ENCODE measurements at places on chromosomes 12 and 14. TPM values are rescaled to one million over a fixed set of nuclear protein-coding genes. Genes with fewer than 3 reads are reported as not detected.

The DAO gene
- total RNA-seq = not detected

The EAPP gene
- 43.2 TPM for total RNA-seq

The LRRC9 gene
- total RNA-seq = not detected

The KRT81 gene
- not detected for total RNA-seq

The TOMM20L gene
- total RNA-seq = not detected

The KLHL33 gene
- 0.42 TPM for total RNA-seq

The LTBP2 gene
- total RNA-seq = 0.11 TPM

The C1S gene
- total RNA-seq = 1.6 TPM

DNA sequence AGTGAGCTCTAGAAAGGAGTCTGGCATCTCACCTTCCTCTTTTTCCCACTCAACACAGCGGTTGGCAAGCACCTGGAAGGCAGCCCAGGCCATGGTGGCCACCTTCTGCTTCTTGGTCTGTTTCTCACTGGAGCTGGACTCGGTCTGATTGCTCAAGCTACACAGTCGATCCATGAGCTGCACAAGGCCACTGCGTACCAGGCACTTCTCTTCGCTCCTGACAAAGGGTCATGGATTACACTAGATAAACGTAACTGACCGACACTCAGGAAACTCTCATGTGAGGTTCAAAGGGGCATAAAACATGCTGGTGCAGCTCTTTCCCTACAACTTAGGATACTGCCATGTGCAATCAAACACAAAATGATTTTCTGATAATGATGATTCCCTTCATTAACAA, 113.7 kb downstream of the TRAFD1 start:
- no peak overlapping the region for H3K27ac ChIP-seq
- peaks cover 10% of the 10 kb centered on the region for H3K4me1 ChIP-seq
- peaks cover 83% of the 10 kb centered on the region for H3K36me3 ChIP-seq
- no peaks in the 10 kb centered on the region for H3K27me3 ChIP-seq
- H3K4me3 ChIP-seq = no peak overlapping the region

GRCh38 chr12:123973552-123974341, 732 bp downstream of the ZNF664 start:
- H3K36me3 ChIP-seq = peaks cover 18% of the 10 kb centered on the region
- peak overlapping the region; percentile 92 for H3K4me3 ChIP-seq
- peaks cover 15% of the 10 kb centered on the region for H3K4me1 ChIP-seq
- H3K27ac ChIP-seq = peak overlapping the region; percentile 82

DNA sequence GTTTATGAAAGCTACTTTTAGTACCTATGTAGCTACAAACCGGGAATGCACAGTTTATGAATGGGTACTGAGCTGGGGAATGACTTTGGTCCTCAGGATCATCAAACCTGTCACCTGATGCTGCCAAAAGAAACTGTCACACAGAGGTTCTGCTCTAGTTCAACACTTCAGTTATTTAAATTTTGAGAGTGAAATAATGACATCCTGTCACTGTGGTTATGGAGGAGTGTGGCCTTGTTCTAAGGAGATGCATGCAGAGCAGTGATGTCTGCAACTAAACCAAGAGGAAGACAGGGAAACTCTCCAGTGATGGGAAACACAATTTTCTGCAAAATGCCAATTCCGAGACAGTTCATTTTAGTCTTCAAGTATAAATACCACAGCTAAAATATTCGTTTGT, 4.8 kb upstream of the AEBP2 start:
- no peak overlapping the region for H3K4me3 ChIP-seq
- H3K36me3 ChIP-seq = peaks cover 2% of the 10 kb centered on the region
- H3K27ac ChIP-seq = no peak overlapping the region
- H3K27me3 ChIP-seq = no peaks in the 10 kb centered on the region
- H3K4me1 ChIP-seq = peaks cover 4% of the 10 kb centered on the region
- DNase-seq = no peak

GRCh38 chr14:61813096-61813606, 50.9 kb downstream of the SNAPC1 start:
- no peak for DNase-seq
- peaks cover 53% of the 10 kb centered on the region for H3K27me3 ChIP-seq
- H3K4me3 ChIP-seq = peak overlapping the region; percentile 63
- H3K36me3 ChIP-seq = no peaks in the 10 kb centered on the region
- peaks cover 11% of the 10 kb centered on the region for H3K4me1 ChIP-seq

- peaks cover 3% of the 10 kb centered on the region for H3K27me3 ChIP-seq
- DNase-seq = no peak
- peaks cover 20% of the 10 kb centered on the region for H3K4me1 ChIP-seq
- peak overlapping the region; percentile 48 for H3K4me3 ChIP-seq
- H3K36me3 ChIP-seq = no peaks in the 10 kb centered on the region
Measured at GRCh38 chr12:131511803-131512561, 198.9 kb upstream of the SFSWAP start.

GRCh38 chr12:110687396-110688169, 1.3 kb downstream of the HVCN1 start:
- no peak for DNase-seq
- peak overlapping the region; percentile 84 for H3K27ac ChIP-seq
- peak overlapping the region; percentile 93 for H3K4me3 ChIP-seq
- H3K4me1 ChIP-seq = peaks cover 86% of the 10 kb centered on the region
- H3K27me3 ChIP-seq = no peaks in the 10 kb centered on the region

GRCh38 chr12:125187780-125188741, 122.8 kb downstream of the AACS start:
- peaks cover 68% of the 10 kb centered on the region for H3K27me3 ChIP-seq
- peak overlapping the region; percentile 38 for H3K4me3 ChIP-seq
- no peaks in the 10 kb centered on the region for H3K36me3 ChIP-seq
- H3K4me1 ChIP-seq = peaks cover 17% of the 10 kb centered on the region
- no peak overlapping the region for H3K27ac ChIP-seq
- no peak for DNase-seq

DNA sequence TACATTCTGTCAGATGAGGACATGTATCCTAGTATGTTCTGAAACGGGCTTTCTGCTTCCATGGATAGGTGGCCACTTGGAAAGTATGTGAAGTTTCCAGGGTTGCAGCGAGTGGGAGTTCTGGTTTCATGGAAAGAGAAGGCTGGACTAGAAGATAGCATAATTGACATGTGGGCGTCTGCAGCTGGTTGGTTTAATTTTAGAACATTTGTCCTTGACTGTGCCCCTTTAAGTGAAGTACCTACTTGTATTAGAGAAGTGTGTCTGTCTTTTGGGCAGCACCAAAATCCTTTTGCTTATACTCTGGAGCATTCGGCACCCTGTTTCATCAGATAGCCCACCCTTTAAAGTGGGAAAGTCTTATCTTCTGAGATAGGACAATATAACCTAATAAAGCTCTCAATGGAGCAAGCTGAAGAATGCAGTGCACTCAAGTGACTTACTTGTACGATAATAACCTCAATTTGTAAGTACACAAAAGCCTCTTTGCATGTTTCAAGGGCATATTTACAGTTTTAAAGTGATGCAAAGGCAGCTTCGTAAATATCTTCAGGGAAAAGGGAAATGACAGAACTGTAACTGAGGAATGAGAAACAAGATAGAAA, 35.2 kb downstream of the NTN4 start:
- H3K27me3 ChIP-seq = peaks cover 3% of the 10 kb centered on the region
- no peaks in the 10 kb centered on the region for H3K36me3 ChIP-seq
- no peak overlapping the region for H3K27ac ChIP-seq

GRCh38 chr12:54416687-54417603, 2.1 kb downstream of the ITGA5 start:
- no peaks in the 10 kb centered on the region for H3K36me3 ChIP-seq
- H3K4me3 ChIP-seq = peak overlapping the region; percentile 83
- peaks cover 14% of the 10 kb centered on the region for H3K27me3 ChIP-seq

DNA sequence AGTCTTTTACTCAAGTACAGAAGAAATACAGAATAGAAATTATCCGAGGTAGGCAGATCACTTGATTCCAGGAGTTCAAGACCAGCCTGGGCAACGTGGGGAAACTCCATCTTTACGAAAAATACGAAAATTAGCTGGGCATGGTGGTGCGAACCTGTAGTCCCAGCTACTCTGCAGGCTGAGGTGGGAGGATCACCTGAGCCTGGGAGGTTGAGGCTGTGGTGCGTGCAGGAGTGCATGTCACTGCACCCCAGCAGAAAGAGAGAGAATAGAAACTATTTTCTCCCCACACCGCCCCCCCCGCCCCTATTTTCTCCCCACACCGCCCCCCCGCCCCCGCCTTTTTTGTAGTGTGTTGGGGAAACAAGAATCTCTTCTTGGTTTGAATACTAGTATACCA, 2.2 kb downstream of the DNM1L start:
- no peaks in the 10 kb centered on the region for H3K27me3 ChIP-seq
- H3K27ac ChIP-seq = no peak overlapping the region
- H3K4me3 ChIP-seq = no peak overlapping the region
- peaks cover 24% of the 10 kb centered on the region for H3K36me3 ChIP-seq
- no peak for DNase-seq

DNA sequence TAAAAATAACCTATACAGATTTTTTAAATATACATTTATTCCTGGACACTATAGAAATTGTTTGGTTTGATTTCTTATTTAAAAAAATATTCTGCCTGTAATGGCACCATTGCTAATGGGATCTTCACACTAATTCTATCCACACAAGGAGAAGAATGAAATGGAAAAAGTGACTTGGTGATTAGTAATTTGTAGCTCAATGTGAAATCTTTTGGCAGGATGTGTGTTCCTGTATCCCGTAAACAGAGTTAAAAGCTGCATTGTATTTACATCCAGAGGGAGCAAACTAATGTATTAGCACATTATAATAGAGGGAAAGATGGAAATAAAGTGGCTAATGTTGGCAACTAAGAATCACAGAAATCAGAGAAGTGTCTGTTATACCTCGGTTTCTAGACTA, 1455.3 kb upstream of the FLRT2 start:
- no peak overlapping the region for H3K27ac ChIP-seq
- no peaks in the 10 kb centered on the region for H3K4me1 ChIP-seq
- H3K36me3 ChIP-seq = no peaks in the 10 kb centered on the region

DNA sequence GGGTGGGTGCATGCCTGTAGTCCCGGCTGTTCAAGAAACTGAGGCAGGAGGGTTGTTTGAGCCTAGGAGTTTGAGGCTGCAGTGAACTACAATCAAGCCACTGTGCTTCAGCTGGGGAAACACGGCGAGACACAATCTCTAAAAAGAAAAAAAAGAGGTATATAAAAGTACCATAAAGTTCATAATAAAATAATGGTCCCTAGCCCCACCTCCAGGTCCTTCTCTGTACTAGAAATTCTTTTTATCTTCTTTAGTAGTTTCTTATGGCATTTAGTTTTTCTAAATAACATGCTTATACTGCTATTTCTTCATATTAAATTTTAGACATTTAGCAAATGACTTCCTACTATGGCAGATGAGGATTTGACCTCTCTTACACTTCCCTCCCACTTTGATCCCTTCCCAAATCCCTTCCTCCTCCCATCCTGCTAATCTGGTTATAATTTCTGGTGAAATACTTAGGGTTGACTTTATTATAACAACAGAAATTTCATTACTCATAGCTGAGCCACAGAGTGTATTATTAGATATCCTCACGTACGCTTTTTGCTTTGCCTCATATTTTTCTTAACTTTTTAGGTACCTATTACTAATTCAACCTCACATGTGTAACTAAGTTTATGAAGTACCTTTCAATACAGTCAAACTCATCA, 94.7 kb downstream of the SLC41A2 start:
- H3K4me3 ChIP-seq = no peak overlapping the region
- no peaks in the 10 kb centered on the region for H3K36me3 ChIP-seq
- peaks cover 5% of the 10 kb centered on the region for H3K4me1 ChIP-seq
- no peak for DNase-seq

DNA sequence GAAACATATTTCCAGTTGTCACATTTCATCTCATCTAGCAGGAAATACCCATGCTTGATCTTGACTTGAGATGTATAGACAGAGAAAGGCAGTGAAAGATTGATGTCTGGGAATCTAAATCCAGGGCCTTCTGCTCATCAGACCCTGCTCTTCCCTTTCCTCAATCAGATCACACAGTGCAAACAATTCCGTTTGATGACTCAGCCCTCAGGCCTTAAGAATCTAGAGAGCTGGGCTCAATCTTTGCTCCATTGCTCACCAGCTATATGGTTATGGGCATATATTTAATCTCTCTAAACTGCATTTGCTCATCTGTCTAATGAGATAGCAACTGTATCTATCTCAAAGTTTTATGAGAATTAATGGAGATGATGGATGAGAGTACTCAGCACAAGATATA, 201.8 kb upstream of the CCDC196 start:
- H3K4me3 ChIP-seq = no peak overlapping the region
- no peak overlapping the region for H3K27ac ChIP-seq
- H3K27me3 ChIP-seq = peaks cover 4% of the 10 kb centered on the region
- no peaks in the 10 kb centered on the region for H3K36me3 ChIP-seq

- no peak overlapping the region for H3K4me3 ChIP-seq
- no peak for DNase-seq
- H3K36me3 ChIP-seq = peaks cover 92% of the 10 kb centered on the region
- H3K27me3 ChIP-seq = no peaks in the 10 kb centered on the region
- no peak overlapping the region for H3K27ac ChIP-seq
Measured at GRCh38 chr14:91303924-91304229, 59.4 kb upstream of the GPR68 start.

DNA sequence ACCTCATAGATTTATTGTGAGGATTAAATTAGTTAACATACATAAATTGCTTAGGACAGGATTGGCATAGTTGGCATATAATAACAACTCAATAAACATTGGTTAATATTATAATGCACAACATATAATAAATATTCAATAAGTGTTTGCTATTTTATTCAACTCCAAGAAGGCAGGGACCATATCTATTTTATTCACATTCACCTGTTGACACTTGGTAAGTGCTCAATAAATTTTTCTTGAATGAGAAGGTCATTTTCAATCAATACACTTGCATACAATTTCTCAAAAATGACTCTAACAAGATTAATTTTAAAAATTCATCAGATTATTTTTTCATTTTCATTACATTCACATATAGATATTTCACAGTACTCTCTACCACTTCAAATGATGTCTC, 12.4 kb upstream of the NUP107 start:
- peaks cover 3% of the 10 kb centered on the region for H3K4me1 ChIP-seq
- DNase-seq = no peak
- H3K27ac ChIP-seq = no peak overlapping the region
- no peaks in the 10 kb centered on the region for H3K27me3 ChIP-seq
- H3K4me3 ChIP-seq = no peak overlapping the region

DNA sequence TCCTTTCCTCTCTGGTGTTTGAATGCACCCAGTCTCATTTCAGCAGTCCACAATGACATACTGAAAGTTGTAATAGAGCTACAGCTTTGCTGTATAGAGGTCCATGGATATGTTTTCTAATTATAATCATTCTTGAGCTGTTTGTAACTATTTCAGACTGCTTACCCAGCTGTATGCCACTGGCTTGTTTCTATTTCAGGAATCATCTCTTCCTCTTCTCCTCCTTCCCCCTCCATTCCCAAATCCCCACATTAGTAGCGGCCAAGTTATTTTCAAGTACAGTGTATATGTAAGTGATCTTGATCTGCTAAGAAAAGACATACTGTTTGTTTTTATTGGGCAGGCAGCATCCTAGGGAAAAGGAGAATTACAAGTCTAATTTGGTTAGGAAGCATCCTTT, 775.0 kb downstream of the DIO2 start:
- H3K4me1 ChIP-seq = no peaks in the 10 kb centered on the region
- no peak for DNase-seq
- H3K27me3 ChIP-seq = no peaks in the 10 kb centered on the region
- no peak overlapping the region for H3K27ac ChIP-seq
- no peak overlapping the region for H3K4me3 ChIP-seq
